ENCODE measurements at places on chromosomes 7 and 10.
A peak's percentile ranks its signal among the peaks of the same experiment; 100 is the strongest.

GRCh38 chr10:86594535-86594934 lies 59.8 kb upstream of the OPN4 start:
- DNase-seq = no peak

- no peak for DNase-seq
These were observed 816 bp downstream of the TECPR1 start for GRCh38 chr7:98251231-98251600.

GRCh38 chr7:108227366-108227765 lies 97.2 kb upstream of the LAMB4 start:
- DNase-seq = no peak

DNA sequence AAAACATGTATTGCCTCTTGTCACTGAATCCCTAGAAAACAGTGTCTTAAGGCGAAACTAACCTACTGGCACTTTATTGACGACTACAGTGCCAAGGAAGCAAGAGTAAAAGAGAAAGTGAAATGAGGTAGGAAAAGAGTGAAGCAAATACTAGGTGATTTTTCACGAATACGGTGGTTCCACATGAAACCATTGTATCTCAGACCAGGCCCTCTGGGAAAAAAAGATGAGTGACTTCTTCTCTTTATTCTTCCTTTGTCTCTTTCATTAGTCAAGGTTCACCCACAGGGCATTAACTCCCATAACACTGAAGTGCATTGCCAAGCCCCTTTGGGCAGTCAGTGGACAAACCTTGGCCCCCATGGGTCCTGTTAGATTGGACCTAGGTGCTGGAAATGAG lies 16.2 kb upstream of the MACC1 start:
- no peak for DNase-seq

GRCh38 chr10:42975005-42975493 lies 101.8 kb upstream of the RET start:
- DNase-seq = no peak

DNA sequence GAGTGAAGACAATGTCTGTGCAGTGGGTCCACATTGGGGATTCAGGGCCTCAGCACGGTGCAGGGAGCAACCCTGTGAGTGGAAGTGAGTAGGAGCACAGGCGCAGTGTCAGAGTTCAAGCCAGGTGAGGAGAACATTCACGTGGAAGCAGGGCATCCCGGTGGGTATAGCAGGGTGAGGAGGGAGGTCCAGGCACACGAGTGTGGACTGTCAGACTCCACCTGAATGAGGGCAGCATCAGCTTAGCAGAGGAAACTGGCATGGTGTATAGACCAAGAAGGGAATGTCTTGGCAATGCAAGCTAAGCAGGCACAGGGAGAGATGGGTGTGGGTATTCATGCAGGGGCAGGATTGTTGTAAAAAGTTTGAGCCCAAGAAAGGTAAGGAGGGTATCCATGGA lies 15.3 kb upstream of the LRRC72 start:
- no peak for DNase-seq

DNA sequence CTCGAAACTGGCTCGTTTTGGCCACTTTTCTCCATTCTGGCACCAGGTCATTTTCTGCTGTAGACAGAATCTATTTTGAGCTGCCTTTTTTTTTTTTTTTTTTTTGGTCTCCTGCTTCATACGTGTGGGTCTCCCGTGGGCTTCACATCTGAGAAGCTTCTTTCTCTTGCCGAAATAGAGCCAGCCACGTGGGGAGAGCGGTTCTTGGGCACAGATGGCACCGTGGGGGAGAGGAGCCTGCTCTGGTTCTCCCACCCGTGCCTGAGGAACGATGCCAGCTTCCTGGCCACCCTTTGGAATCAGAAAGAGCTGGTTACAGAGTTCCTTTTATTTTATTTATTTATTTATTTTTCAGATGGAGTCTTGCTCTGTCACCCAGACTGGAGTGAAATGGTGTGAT lies 48.7 kb upstream of the OCM2 start:
- no peak for DNase-seq

DNA sequence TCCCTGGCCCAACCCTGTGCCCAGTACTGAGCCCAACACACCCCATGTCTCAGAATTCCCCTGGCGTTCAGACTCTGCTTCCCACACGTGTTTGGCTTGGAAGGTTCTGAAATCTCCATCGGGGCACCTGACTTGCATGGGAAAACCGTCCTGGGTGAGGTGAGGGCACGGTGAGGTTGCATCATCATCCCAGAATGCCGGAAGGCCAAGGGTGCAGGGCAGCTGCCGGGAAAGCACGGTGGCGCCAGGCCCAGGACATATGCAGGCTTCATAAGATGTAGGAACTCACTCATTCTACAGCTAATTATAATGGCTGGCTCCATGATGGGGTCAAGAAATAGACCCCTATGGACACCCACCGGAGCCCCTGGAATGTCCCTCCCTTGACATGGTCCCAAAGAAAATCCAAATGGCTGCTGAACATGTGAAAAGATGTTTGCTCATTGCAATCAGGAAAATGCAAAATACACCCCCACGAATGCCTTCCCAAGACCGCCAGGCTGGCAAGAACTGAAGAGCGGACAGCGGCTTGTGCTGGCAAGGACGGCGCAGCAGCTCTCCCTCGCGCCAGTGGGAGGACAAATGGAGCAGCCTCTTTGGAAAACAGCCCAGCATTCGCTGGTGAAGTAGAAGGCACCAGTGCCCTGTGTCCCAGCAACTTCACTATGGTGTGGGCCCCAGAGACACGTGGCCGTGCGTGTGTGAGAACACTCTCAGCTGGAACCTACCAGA lies 2.3 kb downstream of the KNDC1 start:
- DNase-seq = no peak

DNA sequence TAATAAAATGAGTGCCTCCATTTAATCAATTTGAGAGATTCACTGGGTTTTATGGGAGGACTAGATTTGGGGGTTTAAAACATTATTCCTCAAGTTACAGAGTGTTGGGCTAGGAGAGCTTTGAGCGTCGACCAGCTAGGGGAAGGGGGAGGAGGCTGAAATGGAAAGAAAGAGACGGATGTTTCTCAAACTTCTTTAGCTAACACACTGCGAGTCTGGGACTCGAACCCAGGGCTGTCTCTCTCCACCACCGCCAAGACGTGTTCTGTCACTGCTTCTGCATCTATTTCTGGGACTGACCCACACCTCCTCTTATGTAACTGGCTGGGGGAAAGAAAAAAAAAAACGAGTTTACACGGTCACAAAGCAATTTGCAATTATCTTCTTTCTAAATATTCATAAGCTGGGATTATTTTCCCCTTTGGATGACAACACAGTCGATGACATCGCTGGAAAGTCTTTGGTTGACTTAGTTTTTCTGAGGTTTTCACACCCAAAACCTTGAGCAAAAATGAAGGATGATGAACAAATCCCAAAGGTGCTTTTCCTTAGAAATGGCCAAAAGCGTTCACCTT lies 27.2 kb downstream of the CHST15 start:
- no peak for DNase-seq

- DNase-seq = no peak
These were observed 183.0 kb upstream of the KCND2 start for GRCh38 chr7:120089968-120090367.

- peak; percentile 60 for DNase-seq
These were observed 1020.6 kb downstream of the XPNPEP1 start for GRCh38 chr10:108902619-108903285.

- no peak for DNase-seq
These were observed 1.0 kb downstream of the OSBPL3 start for GRCh38 chr7:24978843-24979469.

DNA sequence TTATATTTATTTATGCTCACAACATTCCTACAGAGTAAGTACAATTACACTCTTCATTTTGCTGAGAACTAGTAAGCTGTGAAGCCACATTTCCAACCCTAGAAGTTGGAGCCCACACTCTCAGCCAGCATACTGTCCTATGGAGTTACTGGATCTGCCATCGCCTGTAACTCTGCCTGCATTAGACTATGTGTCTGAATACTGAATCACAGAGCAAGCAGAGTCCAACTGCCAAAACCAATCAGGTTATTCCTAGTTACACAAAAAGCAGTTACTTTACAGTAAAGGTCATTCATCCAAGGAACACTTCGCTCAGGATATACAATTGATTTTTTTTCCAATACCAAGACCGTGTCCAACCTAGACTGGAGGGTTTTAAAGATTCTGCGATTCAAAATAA lies 21.5 kb downstream of the CTAGE6 start:
- DNase-seq = no peak

DNA sequence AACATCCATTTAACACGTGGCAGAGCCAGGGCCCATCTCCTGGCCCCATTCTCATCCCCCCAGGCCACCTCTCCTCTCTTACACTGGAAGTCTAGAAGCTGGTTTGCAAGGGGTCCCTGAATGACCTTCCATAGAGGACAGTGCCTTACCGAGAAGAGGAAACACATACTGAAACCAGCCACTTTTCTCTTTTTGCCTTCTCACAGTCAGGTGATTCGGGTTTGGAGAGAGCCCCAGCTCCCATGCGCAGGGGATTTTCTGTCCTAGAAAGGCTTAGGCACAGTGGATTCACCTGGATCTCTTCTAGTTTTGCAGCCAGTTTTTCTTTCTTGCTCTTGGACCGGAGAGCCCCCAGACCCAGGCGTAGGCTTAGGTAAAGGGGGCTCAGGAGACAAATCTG lies 334.1 kb upstream of the C7orf33 start:
- DNase-seq = no peak

DNA sequence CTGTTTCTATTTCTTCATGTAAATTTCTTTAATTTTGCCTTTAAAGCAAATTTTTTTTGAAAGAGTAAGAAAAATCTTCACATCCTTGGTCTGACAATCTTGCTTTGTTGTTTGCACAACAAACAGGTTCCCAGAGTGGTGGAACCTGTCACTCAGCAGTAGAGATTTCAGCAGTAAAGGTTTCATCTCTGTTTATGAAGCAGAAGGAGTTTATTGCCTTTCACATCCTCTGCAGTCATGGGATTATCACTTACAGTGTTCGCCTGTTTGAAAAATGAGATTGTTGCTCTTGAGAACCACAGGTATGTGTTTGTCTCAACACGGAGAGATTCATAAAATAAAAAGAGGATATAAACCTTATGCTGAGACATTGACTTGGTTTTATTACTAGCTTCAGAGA lies 342.6 kb downstream of the IPMK start:
- no peak for DNase-seq

GRCh38 chr7:130845581-130846085 lies 111.6 kb upstream of the KLF14 start:
- no peak for DNase-seq

DNA sequence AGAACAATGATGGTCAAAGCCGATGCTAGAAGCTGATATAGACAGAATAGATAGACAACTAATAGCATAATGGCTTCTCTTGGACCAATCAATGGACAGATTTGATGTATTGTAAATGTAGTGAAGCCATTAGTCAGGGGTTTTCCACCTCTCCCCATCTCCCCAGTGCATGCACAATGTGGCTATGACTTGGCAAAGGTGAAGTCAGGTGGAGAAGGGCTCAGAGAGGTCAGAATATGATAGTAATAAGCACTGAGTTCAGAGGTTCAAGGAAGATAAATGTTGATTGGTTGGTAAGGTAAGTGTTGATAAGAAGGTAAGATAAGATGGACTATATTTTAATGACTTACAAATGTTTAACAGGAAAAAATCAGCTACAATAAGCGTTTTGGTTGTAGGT lies 28.5 kb downstream of the BLNK start:
- no peak for DNase-seq

GRCh38 chr7:23341846-23342598 lies 42.9 kb downstream of the MALSU1 start:
- no peak for DNase-seq

DNA sequence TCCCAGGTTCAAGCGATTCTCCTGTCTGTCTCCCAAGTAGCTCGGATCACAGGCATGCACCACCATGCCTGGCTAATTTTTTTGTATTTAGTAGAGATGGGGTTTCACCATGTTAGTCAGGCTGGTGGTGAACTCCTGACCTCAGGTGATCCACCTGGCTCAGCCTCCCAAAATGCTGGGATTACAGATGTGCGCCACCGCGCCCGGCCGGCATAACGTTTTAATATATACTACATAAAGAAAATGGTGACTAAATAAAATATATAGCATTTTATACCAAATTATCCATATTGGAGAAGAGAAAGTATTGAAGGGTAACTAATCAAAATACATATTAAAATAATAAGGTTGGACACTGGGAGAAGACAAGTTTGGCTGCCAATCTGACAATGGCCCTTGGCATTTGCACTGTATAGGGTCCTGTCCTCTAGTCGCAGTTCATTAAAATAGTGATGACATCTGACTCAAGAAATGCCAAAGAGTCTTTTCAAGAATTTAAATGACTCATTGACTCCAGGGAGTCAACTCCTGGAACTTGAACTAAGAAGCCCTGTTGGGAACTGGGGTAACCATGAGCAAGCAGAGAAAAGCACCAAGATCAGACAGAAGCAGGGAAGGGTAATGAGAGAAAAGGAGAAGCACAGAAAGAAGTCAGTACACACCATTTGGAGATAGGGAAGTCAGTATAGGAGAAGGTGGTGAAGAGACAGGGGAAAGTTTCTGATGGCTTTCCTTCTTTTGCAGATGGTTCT lies 91.1 kb downstream of the CH25H start:
- DNase-seq = no peak

GRCh38 chr7:9307131-9307530 lies 873.7 kb downstream of the NXPH1 start:
- no peak for DNase-seq

DNA sequence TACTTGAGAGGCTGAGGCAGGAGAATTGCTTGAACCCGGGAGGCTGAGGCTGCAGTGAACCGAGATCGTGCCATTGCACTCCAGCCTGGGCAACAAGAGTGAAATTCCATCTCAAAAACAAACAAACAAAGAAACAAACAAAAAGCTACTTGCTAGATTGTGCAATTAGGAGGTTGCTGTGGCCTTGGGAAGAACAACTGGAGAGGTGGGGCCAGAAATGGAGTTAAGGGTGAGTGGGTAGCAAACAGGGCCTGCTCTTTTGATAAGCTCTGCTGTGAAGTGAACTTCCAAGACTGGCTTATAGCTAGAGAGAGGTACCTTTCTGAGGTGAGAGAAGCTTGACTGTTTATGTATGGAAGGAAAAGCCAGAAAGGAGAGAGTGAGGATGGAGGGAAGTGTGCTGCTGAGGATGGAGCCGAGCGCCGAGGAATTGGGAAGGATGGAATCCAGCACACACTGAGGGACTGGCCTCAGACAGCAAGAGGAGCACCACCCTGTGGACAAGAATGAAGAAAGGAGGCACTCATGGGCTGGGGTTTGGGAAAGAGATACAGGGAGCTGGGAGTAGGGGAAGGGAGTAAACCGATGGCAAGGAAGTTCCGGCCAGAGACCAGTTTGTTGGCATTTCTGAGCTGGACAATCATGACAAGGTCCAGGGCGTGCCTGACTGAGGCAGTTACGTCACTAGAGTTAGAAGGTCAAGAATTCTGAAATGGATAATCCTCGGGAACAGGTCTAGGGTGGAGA lies 7.0 kb upstream of the RPEL1 start:
- DNase-seq = no peak

GRCh38 chr7:8365499-8366110 lies 67.8 kb upstream of the NXPH1 start:
- no peak for DNase-seq
